ENCODE measurements at places on chromosomes 6 and 20. TPM values are rescaled to one million over a fixed set of nuclear protein-coding genes. Genes with fewer than 3 reads are reported as not detected.

GRCh38 chr6:158332237-158332636 is 20.0 kb downstream of the TULP4 start:
- peaks cover 5% of the 10 kb centered on the region for H3K4me1 ChIP-seq
- H3K27ac ChIP-seq = no peak overlapping the region
- no peaks in the 10 kb centered on the region for H3K27me3 ChIP-seq

- no peaks in the 10 kb centered on the region for H3K4me1 ChIP-seq
- no peak overlapping the region for H3K27ac ChIP-seq
- no peaks in the 10 kb centered on the region for H3K27me3 ChIP-seq
- H3K36me3 ChIP-seq = no peaks in the 10 kb centered on the region
These were observed 152.4 kb upstream of the MAN1A1 start for GRCh38 chr6:119501798-119502483.

GRCh38 chr6:87059943-87060342 is 35.0 kb downstream of the CGA start:
- H3K4me1 ChIP-seq = no peaks in the 10 kb centered on the region
- no peak overlapping the region for H3K27ac ChIP-seq
- no peak for DNase-seq
- H3K27me3 ChIP-seq = no peaks in the 10 kb centered on the region

SCAF8 gene
- 54.9 TPM for total RNA-seq

ADAM33 gene
- 18.9 TPM for total RNA-seq

C20orf144 gene
- total RNA-seq = not detected

CST8 gene
- total RNA-seq = not detected

Measured in neural progenitor cell (in vitro differentiated cells).